BJ (cell line): ENCODE measurements at places on chromosomes 6 and 20. TPM values are rescaled to one million over a fixed set of nuclear protein-coding genes. Genes with fewer than 3 reads are reported as not detected.
A peak's percentile ranks its signal among the peaks of the same experiment; 100 is the strongest.

Gene PRSS16
- polyA plus RNA-seq, result 0.21 and 0.23 TPM in 2 replicates

Gene MUCL3
- polyA plus RNA-seq, result not detected in 2 replicates

Gene RAB32
- polyA plus RNA-seq, result 77.3 and 86.5 TPM in 2 replicates

Gene TCF21
- 0.09 and 0.16 TPM in 2 replicates for polyA plus RNA-seq

Gene SIRPB2
- not detected in 2 replicates for polyA plus RNA-seq

Gene ANGPT4
- not detected in 2 replicates for polyA plus RNA-seq

Gene PXDC1
- 24.0 and 25.1 TPM in 2 replicates for polyA plus RNA-seq

Gene CSE1L
- polyA plus RNA-seq, result 21.7 and 44.4 TPM in 2 replicates

Gene VTA1
- polyA plus RNA-seq, result 66.7 and 115 TPM in 2 replicates

Gene RIPOR3
- polyA plus RNA-seq, result 0.44 and 1.2 TPM in 2 replicates

Gene TTBK1
- 0.01 TPM in 1 of 2 replicates, not detected in the other for polyA plus RNA-seq

Gene PLAGL2
- polyA plus RNA-seq, result 3.1 and 3.5 TPM in 2 replicates

Gene TRIM10
- polyA plus RNA-seq, result not detected in 2 replicates

Gene SMPDL3A
- 6.4 and 10.4 TPM in 2 replicates for polyA plus RNA-seq

Gene CD40
- 7.5 and 11.6 TPM in 2 replicates for polyA plus RNA-seq

Gene PEX3
- 19.7 and 31.1 TPM in 2 replicates for polyA plus RNA-seq

Gene TREML2
- not detected in 2 replicates for polyA plus RNA-seq

- DNase-seq, result no peak
These were observed 16.1 kb upstream of the TSBP1 start for GRCh38 chr6:32387589-32388340.

DNA sequence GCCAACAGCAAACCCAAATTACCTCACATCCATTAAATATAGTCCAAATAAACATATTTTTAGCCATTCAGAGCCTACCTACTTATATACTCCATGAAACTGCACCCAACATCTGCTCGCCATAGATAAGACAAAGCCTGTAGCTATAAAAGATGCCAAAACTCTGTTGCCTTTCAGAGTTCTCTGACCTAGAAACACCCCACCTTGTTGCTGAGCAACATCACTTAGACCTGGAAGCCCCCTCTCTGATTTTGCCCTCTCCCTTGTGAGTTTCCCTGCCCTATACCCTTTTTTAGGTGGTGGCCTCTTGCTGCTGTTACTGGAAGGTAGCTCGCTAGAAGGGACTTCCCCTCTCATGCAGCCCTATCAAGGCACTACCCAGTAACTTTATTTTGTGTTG, 27.7 kb upstream of the FBXL4 start:
- no peak for DNase-seq

DNA sequence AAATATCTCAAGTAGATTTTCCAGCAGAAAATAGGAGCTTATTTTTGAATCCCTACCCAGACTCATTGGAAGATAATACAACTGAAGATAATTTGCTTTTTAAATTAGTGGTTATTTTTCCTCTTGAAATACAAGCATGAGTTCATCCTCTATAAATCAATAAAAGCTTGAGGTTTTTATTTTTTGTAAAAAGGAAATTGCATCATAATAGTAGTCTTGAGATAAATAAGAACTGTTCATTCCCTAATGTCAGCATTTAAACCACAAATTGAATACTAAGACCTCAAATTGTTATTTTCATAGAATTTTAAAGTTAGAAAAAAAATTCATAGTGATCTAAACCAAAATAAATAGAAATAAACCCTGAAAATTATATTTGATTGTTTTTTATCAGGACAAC, 719.1 kb downstream of the CD109 start:
- no peak for DNase-seq

- DNase-seq, result no peak
These were observed 260.3 kb downstream of the ALDH8A1 start for GRCh38 chr6:134689641-134690040.

DNA sequence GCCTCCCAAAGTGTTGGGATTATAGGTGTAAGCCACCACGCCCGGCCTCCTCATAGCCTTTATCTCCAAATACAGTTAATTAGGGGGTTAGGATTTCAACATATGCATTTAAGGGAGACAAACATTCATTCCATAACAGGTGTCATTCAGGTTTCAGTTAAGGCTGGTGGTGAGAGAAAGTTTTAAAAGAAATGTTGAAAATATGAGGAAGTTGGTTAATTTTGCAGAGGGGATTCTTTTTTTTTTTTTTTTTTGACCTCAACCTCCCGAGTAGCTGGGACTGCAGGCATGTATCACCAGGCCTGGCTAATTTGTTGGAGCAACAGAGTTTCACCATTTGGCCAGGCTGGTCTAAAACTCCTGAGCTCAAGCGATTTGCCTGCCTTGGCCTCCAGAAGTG, 12.5 kb upstream of the EBF4 start:
- no peak for DNase-seq

GRCh38 chr6:98325366-98325765, 509.0 kb upstream of the POU3F2 start:
- no peak for DNase-seq

GRCh38 chr6:36345681-36346466, 9.2 kb upstream of the BNIP5 start:
- DNase-seq, result no peak

GRCh38 chr6:159103396-159104162, 58.8 kb upstream of the TAGAP start:
- no peak for DNase-seq

DNA sequence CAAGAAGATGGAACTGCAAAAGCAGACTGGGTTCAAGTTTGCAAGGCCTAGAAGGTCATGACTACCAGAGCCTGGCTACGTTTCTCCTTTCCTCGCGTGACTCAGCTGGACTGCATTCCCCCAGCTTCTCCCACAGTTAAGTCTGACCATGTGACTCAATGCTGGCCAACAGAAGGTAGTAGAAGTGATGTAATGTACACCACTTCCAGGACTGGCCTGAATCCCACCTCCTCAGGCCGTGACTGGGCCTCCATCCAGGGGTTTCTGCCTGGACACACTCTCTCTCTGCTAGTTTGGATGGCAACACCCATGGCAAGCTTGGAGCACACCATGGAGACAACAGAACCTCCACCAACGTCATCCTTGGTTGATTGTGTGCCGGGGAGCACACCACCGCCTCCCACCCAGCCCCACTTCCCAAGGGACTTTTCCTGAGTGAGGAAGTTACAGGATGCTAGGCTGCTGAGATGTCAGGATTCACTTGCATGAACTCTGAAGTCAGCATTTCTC, 112.0 kb upstream of the CDYL start:
- DNase-seq, result peak; percentile 77

DNA sequence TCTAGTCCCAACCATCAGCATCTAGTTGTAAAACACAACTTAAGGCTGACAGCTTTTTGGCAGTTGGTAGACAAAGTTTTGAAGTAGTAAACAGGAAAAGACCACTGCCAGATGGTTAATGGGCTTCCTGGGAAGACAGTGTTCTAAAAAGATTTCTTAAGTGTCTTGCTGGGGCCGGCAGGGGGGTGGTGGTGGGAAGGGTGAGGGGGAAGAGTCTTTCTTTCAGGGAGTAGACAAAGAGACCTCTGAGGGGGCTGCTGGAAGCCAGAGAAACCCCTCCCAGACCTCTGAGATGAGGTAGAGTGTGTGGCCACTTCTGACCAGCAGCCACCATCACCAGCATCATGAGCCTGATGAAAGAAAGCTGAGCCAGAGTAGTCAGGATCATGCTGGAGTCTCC, 784.9 kb downstream of the TENT5A start:
- DNase-seq, result no peak

DNA sequence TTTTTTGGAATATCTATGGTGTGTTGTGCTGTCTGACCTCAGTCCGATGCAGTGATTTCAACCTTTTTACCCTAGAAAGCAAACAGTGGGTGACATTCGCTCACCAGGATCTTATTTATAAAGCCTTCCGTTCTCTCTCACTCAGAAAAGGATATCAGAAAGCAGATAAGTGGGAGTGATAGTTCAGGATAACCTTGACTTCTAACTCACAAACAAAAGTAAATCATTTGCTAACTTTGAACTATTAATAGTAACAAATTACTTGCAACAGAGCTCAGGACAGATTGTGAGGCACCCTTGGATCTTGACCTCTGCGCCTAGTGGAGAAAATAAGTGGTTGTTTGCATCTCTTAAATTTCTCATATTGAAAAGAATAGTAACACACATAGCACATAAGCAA, 637.1 kb upstream of the CITED2 start:
- no peak for DNase-seq

DNA sequence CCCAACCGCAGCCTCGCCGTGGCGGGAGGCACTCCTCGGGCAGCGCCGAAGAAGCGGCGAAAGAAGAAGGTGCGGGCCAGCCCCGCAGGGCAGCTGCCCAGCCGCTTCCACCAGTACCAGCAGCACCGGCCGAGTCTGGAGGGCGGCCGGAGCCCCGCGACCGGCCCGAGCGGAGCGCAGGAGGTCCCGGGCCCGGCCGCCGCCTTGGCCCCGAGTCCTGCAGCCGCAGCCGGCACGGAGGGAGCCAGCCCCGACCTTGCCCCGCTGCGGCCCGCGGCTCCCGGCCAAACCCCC, 525 bp downstream of the PNRC1 start:
- no peak for DNase-seq

- no peak for DNase-seq
These were observed 742 bp upstream of the CEP85L start for GRCh38 chr6:118652051-118652615.

DNA sequence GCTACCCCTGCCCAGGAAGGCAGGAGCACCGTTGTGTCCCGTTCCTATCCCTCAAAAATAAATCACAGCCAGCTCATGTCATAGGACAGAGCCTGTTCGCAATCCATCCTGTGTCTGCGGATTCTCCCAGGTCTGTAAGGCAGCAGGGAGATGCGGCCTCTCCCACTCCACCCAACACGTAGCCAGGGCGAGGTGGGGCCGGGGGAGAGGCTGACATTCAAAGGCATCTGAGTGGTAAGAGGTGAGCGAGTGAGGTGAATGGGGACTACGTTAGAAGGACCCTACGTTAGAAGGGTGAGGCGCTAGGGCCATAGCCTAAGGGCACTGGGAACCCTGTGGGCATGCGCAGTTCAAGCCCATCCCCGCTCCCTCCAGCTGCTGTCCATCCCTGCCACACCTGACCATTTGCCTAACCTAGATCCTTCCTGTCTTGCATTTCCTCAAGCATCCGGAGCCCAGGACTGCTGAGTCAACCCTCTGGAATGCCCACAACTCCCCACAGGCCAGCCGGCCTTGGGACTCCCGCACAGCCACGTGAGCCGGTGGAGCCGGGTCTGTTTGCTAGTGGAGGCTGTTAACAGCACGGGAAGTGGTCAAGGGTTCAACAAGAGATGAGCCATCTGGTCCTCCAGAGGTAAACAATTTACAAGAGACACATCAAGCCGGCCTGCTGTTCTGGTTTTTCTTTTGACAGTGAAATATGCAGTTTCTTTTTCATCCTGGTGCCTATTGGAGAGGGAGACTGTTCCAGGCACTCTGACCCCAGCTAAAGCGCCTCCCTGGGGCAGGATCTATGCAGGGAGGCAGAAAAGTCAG, 45.9 kb downstream of the RIPOR3 start:
- DNase-seq, result peak; percentile 96

DNA sequence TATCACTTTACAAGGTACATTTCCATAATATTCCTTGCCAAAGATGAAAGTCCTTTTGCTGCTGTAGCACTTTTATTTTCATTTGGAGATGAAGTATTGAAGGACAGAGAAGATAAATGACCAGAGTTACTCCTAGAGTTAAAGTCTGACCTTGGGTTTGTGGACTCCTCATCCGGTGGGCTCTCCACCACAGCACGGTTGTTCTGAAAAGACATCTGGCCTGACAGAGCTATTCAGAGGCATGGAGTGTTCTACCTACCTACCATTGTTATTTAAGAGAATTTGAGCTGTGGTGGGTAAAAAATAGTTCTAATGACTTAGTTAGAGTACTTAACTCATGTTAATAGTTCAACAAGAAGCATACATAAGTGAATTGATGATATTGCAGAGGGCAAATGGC, 218.4 kb downstream of the CLVS2 start:
- no peak for DNase-seq

DNA sequence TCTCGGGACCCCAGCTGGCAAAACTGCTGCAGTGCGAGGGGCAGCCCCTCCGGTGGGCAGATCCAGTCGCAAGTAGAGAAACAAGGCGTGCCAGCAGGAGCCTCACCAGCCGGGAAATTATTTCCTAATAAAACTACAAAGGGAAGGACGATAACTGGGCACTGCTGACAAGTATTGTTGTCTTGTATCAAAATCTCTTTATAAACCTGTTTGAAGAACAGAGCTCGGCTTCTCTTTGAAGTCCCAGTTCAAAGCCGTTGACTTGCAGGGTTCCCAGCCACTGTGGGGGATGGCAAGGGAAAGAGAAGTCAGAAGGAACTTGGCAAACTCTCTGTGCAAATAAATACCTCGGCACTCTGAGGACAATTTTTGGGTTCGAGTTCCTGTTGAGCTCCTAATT, 504.5 kb downstream of the CD83 start:
- no peak for DNase-seq

GRCh38 chr6:34795836-34796425, 4.0 kb downstream of the BLTP3A start:
- no peak for DNase-seq

GRCh38 chr20:54643761-54644160, 168.4 kb downstream of the DOK5 start:
- no peak for DNase-seq

DNA sequence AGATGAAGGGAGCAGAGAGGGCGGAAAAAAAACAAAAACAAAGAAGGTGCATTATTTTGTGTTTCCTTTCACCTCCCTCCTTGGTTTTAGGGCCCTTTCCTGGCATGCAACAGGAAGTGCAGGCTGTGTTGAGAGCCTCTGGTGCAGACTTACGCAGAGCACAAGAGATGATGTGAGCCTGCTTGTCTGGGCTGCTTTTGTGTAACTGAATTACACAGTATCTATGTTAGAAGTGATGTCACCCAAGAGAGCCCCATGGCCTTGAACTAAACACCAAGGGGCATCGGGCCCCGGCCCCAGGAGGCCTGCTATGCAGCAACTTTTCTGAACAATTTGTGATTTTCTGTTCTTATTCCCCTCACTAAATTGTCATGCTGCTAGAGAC, 25.5 kb downstream of the GNAS start:
- no peak for DNase-seq

DNA sequence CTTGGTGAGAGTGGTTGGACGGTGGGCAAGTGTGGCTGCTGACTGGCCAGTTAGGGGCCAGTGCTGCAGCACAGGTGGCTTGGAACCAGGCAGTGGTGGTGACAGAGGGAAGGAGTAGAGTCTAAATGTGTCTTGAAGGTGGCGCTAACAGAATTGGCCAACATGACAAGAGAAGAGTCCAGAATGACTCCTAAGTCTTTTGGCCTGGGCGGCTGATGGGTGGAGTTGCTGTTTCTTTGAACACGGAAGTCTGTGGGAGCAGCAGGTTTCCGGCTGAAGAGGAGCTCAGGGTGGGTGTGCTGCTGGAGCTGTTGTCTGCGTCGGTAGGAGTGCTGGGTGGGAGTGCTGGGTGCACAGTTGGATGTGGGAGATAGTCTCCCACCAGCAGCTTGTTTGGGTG, 10.1 kb downstream of the LSM14B start:
- no peak for DNase-seq
